ENCODE measurements at places on chromosomes 16 and 17.

GRCh38 chr17:77831474-77832179, 126.9 kb upstream of the TNRC6C start:
- no peak for DNase-seq

- no peak for DNase-seq
Observed at GRCh38 chr16:67451704-67452435, 20.9 kb downstream of the HSD11B2 start.

DNA sequence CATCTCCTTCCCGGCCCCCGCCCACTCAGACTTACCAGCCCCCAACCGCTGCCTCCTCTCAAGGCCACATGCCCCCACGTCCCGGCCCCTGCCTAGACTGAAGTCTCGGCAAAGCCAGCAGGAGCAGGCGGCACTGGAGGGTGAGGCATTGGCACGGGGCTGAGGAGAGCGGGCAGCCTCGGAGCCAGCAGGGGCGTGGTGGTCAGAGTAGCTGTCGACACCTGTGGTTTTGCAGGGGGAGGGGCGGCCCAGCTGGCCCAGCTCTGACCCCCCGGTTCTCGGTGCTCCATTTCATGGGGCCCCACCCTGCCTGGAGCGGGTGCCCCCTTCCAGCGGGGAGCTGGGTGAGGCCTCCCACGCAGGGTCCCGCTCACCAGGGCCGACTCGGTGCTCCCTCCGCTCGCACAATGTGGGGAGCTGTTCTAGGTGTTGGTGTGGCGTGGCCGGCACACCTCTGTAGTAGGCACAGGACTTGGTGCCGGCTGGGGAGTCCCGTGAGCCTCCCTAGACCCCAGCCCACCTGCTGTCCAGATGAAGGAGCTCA, 4.7 kb downstream of the CDH15 start:
- no peak for DNase-seq

DNA sequence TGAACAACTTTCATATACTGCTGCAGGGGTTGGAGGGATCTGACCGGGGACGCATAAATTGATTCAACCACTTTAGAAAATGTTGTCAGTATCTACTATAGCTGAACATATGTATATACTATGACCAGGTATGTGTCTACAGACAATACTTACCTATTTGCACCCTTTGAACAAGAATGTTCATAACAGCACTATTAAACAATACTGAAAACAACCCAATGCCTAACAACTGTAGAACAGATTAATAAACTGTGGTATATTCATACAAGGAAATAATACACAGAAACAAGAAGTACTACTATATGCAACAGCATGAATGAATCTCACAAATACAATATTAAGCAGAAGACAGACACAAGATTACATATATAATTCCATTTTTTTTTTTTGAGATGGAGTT, 10.5 kb downstream of the BRIP1 start:
- DNase-seq, result no peak

- DNase-seq, result no peak
Observed at GRCh38 chr16:4435337-4436067, 9.8 kb downstream of the DNAJA3 start.

DNA sequence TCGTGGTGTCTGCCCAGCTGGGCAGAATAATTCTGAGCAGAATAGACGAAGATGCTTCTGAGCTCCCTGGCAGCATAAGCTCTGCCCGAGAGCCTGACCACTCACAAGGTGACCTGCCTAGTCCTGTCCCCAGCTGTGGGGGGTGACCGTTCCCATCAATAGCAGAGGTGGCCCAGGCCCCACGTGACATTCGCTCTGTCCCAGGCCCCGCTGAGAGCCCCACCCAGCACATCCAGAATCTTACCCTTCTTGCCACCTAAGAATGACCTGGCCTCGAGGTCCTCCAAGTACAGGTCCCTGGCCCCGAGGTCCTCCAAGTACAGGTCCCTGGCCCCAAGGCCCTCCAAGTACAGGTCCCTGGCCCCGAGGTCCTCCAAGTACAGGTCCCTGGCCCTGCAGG, 695 bp upstream of the TMEM204 start:
- no peak for DNase-seq

DNA sequence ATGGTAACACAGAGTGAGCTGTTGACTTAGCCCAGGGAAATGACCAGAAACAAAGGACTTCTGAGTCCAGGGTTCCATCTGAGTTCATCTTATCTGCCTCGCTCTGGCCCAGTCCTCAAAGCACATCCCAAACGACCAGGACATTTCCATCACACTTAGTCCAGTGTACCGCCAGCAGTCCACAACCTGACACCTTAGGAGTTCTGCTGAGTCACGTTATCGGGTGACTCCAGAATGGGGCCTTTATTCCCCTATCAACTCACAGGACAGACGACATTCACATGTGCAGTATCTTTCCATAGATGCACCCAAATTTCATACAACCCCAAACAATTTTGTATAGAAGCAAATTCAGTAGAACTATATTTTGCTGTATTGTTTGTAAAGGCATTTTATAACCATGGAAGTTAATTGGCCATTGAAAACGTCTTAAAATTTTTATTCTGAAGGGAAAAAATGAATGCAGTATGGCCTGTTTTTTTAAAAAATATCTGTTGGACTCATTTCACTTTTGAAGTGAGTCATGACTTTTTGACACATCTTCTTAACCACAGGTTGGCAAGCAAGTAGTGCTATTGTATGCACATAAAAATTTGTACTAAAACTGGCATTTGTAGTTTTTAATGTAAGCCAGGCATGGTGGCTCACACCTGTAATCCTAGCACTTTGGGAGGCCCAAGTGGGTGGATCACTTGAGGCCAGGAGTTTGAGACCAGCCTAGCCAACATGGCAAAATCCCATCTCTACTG, 46.3 kb downstream of the ZNF18 start:
- DNase-seq, result no peak

GRCh38 chr16:75197522-75198134, 9.3 kb downstream of the CTRB2 start:
- no peak for DNase-seq

GRCh38 chr16:54654429-54654828, 276.2 kb upstream of the IRX5 start:
- DNase-seq, result no peak

DNA sequence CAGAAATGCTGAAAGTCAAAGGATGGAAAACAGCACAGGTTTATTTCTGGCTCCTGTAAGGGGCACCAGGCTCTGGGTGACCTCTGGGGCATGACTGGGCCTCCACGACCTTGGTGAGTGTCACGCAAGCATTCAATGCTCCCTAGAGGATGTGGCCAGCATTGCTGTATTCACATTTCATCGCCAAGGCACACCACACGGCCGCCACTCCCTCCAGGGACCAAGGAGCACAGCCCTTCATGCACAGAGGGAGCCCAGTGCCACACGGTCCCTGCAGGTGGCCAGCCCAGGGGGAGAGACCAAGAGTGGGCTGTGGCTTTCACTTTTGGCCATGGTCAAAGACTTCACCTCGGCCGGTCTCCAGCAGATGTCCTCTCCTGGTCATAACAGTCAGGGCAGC, 137.4 kb upstream of the TNRC6C start:
- DNase-seq, result no peak

DNA sequence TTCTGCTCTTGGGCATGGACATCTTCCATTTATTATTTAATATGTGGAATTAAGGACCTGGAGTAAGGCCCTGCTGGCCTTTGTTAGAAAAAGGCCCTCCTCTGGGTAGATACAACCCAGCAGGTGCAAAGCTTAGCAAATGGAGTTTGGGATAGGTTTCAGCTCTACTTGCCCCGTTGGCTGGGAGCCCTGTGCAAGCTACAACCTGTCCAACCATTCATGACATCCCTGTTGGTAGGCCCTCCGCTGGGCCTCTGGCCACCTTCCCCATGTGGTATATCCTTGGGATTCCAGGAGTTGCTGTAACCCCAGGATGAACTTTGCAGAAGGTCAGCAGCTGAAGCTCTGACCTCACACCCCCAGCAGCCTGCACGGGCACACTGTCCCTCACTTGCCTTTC, 6.4 kb downstream of the NGFR start:
- DNase-seq, result no peak

- no peak for DNase-seq
Observed at GRCh38 chr17:68378268-68379176, 78.8 kb downstream of the WIPI1 start.

- no peak for DNase-seq
Observed at GRCh38 chr17:75109046-75109406, 743 bp upstream of the ARMC7 start.

DNA sequence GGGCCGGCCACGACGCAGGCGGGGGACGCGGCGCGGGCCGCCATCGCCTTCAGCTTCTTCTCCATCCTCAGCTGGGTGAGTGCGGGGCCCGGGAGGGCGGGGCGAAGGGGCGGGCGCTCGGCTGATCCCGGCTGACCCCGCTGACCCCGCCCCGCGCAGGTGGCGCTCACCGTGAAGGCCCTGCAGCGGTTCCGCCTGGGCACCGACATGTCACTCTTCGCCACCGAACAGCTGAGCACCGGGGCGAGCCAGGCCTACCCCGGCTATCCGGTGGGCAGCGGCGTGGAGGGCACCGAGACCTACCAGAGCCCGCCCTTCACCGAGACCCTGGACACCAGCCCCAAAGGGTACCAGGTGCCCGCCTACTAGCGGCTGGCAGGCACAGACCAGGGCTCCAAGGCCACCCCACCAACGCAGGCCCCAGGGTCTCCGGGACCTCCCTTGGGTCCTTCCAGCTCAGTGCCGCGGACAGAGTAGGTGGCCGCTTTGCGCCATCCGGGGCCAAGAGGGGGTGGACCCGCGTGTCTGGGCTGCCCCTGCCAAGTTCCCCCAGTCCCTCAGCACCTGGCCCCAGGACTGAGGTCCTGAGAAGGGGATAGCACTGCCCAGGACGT, 3.0 kb downstream of the SYNGR3 start:
- no peak for DNase-seq

GRCh38 chr16:49693445-49693844, 162.5 kb downstream of the ZNF423 start:
- DNase-seq, result no peak

DNA sequence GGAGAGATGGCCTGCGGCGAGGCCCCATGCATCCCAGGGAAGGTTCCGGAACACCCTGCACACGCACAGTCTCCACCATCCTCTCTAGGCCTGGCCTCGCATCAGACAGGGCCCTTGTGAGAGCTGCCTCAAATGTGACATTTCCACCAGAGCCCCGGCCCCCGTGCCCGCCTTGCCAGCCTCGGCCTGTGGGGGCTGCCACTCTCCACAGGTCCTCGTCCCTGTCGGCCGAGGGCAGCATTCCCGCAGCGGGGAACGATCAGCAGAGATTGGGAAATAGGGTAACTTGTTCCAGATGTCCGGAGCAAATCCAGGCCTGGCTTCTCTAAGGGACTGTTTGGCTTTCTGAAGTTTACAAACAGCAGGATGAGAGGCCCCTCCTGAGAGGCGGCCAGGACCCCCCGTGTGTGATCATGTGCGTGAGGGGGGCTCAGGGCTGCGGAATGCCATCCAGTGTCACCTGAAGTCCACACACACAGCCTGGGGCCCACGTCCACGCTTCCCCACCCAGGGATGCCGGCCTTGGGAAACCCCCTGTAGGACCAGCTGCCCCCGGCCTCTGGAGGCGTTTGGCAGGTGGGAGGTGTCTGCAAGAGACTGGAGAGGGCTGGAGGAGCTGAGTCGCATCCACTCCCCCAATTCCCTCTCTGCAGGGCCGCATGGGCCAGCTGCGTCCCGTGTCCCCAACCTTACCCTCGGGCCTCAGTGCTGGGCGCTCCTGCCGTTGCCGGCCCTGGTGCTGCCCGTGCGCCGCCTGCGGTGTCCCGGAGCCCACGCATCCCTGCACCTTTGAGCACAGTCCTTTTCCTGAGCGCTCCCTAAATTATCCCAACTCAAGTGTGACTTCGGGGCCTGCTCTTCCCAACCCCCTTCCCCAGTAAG, 70.4 kb downstream of the ZDHHC7 start:
- DNase-seq, result no peak

GRCh38 chr17:64638552-64639203, 23.4 kb downstream of the SMURF2 start:
- DNase-seq, result no peak

DNA sequence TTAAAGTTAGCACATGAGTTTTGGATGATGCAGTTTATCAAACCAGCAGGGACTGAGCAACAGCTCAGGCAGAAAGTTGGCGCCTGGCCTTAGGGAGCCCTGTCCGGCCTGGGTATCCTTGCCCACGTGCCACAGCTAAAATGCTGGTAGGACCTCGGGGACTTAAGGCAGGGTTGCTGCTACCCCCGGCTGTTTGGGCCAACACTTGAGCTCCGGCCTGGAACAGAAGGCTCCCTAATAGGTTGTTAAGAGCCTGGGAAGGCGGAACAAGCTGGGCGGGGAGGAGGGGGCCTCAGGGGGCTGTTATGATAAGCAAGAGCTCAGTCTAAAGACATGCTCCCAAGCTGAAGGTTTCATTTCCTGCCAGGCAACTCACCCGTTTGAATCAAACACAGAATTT, 39.7 kb downstream of the CUEDC1 start:
- DNase-seq, result no peak

- DNase-seq, result no peak
Observed at GRCh38 chr17:49316258-49316570, 45.8 kb downstream of the ZNF652 start.

GRCh38 chr16:25078386-25078978, 33.1 kb upstream of the LCMT1 start:
- DNase-seq, result no peak

GRCh38 chr17:77281122-77281903, 140.5 kb downstream of the SEC14L1 start:
- peak; percentile 35 for DNase-seq

DNA sequence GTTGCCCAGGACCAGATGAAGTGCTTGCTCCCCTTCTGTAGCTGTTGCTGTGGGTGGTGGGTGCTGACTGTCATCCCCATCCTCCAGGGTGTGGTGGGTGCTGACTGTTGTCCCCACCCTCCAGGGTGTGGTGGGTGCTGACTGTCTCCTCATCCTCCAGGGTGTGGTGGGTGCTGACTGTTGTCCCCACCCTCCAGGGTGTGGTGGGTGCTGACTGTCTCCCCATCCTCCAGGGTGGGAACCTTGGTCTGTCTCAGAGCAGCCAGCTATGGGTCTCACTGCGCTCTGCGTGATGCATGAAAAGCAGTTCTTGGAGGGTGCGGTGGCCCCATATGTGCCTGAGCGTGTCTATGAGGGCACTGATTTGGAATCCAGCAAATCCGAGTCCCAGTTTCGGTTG, 163.8 kb downstream of the RPTOR start:
- peak; percentile 58 for DNase-seq

- no peak for DNase-seq
Observed at GRCh38 chr16:24689128-24689527, 40.3 kb upstream of the TNRC6A start.

GRCh38 chr17:50100921-50101345, 5.8 kb downstream of the PDK2 start:
- DNase-seq, result no peak

GRCh38 chr16:70460737-70461261, 6.4 kb downstream of the FCSK start:
- no peak for DNase-seq

DNA sequence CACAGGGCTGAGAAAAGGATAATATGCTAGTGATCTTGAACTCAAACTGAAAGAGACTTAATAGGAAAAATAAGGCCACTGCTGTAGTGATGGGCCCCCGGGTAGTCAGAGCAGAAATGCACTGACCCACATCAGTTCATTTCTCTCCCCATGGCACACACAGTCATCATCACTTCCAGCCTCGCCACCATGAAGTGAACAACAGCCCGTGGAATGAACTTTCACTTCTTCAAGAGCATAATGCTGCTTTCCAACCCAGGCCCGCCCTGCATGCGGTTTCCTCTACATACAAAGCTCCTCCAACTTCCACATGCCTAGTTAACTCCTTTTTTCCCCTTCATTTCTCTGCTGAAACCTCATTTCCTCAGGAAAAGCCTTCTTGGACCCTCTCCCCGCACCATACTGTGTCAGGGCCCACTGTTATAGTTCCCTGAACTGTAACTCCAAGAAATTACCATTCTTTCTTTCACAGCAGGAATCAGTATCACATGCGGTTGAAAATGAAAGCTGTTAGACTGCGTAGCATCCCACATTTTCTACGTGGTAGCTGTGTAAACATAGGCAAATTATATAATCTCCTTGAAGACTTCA, 65.8 kb upstream of the SMIM36 start:
- peak; percentile 37 for DNase-seq

Measured in CD4-positive, alpha-beta T cell treated with Interleukin-4 for 4 hours (primary cell).